ENCODE measurements at places on chromosomes 7 and 10.

- no peak for DNase-seq
Measured at GRCh38 chr10:43891241-43891640, 242.6 kb upstream of the ZNF32 start.

GRCh38 chr7:88217675-88218428 lies 2.0 kb downstream of the SRI start:
- no peak for DNase-seq

- DNase-seq: no peak
Measured at GRCh38 chr10:62597226-62597625, 207.3 kb upstream of the ADO start.

GRCh38 chr7:15836651-15837050 lies 150.2 kb upstream of the MEOX2 start:
- DNase-seq: no peak

GRCh38 chr10:88415533-88416130 lies 167.5 kb downstream of the RNLS start:
- DNase-seq: no peak

- no peak for DNase-seq
Measured at GRCh38 chr7:2000153-2000687, 232.5 kb downstream of the MAD1L1 start.

DNA sequence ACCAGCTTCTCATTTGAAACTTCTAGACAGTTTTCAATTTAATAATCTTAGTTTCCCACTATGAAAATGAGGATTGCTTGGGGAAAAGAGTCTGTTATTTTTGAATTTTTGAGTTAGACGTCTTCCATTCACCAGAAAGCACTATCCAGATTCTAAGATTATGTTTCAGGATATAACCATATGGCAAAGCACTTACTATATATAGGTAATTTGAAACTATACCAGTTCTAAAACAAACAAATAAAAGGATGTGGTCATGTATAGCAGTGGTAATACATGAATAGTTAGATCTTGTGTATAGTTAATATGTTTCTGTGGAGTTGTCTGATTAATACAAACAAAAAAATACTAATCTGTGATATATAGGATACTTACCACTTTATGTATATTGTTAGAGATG lies 320.0 kb downstream of the EXOC4 start:
- no peak for DNase-seq

GRCh38 chr7:108094346-108094745 lies 35.8 kb downstream of the LAMB4 start:
- no peak for DNase-seq

DNA sequence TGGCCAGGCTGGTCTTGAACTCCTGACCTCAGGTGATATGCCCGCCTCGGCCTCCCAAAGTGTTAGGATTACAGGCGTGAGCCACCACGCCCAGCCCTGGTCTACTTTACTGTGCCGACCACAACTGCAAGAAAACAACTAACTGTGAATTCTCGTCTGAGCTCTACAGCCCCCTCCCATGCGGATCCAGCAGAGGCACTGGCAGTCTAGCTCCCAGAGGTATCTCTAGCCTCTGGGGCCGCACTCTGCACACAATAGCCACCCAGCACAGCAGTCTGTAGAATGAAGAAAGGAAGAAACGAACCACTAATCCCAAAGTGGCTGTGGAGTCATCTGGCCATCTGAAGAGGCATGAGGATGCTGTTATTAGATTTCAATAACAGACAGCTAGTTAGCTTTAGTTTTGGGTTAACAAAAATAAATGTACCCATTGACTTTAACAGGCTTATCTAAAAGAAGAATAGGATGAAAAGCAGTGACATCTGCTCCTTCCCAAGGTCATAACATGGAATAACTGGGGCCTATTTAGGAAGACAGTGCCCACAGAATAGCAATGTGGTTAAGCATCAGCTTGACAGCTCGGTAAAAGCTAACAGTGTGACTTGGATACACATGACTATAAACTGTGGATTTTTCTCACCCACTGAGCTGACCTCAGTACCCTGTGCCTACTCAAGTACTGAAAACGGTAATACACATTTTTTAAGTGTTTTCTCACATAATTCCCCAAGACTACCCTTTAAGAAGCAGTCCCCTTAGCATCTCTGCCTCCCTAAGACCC lies 131.9 kb downstream of the TNS3 start:
- no peak for DNase-seq

- no peak for DNase-seq
Measured at GRCh38 chr10:1603181-1603580, 134.1 kb downstream of the ADARB2 start.

- no peak for DNase-seq
Measured at GRCh38 chr7:6092953-6093354, 61.8 kb downstream of the ANKRD61 start.

DNA sequence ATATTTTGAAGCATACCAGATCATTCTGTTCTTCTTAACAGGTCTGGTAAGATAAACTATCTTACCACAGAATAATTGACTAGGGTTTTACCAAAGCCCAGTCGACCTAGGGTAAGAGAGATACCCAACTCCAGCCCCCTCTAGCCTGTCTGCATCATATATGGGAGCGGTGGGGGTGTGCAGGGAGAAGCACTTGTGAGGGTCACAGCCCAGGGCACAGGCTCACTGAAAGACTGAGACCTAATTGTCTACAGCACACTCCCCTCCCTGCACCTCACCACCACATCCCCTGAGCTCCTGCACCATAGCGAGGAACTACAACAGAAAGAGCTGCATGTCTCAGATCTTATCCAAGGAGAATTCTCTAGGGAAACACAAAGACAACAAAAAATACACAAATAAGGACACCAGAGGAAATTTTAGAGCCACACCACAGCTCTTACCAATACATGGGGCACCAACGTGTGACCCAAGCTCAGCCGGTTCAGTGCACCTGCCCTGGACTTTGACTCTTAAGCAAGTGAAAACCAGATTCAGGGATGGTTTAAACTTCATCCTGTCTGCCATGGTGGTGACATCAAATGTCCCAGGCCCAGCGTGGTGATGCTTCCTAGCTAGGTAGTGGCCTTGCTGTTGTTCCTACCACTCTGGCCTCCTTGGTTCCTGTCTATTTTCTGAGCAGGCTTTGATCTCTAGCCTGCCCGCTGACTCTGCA lies 150.8 kb downstream of the HERPUD2 start:
- no peak for DNase-seq

DNA sequence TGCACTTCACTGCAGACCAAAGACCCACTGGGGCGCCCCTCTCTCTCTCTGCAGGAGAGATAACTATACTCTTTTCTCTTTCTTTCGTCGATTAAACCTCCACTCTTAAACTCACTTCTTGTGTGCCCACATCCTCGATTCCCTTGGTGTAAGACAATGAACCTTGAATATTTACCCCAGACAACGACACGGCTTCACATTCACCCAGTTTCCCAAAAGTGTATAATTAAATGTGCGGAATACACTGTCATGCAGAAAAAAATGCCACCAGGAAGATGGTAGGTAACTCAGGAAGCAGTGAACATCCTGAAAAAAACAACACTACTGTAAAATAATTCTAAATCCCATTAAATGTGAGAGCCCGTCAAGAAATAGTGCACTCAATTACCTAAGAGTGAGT lies 882.2 kb downstream of the TYW1 start:
- no peak for DNase-seq

DNA sequence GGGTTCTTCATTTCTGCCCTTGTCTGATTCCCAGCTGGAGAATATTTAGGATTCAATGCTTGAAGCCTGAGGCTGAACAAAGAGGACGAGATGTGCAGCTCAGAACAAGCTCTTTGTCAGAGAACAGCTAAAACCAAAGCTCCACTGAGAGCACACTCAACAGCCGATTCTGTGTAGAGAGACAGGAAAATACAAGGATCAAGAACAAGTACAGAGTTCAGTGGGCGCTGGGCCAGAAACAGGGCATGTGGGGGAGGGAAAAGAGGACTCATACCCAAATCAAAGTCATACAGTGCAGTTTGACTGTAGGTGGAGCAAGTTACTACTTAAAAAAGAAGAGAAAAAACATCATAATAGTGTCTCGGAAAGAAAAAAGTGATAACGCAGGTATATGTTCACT lies at the start of gene AGMO:
Gene AGMO, minus strand, starts transcription at position 181 of the 400 bp plus-strand sequence.
- DNase-seq: no peak

GRCh38 chr10:97707134-97707861 lies 6.2 kb upstream of the MARVELD1 start:
- DNase-seq: no peak

DNA sequence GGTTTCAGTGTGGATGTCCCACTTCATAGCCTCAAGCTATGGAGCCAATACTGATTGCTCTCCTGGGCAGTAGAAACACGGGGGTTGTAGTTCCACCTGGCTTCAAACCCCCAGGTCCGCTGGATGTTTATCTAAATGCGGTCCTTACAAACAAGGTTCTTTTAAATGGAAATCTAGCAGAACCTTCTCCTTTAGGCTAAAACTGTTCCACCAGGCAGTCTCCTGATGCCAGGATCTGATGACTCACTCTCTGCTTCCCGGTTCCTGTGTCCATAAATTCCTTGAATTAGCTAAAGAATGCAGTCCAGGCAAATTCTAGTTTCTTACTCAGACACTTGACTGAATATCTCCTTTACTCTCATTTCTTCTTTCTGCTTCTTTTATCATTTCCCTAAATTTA lies 108.4 kb upstream of the FAM3C start:
- DNase-seq: no peak

- DNase-seq: no peak
Measured at GRCh38 chr10:94218493-94219183, 144.1 kb downstream of the NOC3L start.

GRCh38 chr7:15709978-15710377 lies 23.5 kb upstream of the MEOX2 start:
- DNase-seq: no peak

DNA sequence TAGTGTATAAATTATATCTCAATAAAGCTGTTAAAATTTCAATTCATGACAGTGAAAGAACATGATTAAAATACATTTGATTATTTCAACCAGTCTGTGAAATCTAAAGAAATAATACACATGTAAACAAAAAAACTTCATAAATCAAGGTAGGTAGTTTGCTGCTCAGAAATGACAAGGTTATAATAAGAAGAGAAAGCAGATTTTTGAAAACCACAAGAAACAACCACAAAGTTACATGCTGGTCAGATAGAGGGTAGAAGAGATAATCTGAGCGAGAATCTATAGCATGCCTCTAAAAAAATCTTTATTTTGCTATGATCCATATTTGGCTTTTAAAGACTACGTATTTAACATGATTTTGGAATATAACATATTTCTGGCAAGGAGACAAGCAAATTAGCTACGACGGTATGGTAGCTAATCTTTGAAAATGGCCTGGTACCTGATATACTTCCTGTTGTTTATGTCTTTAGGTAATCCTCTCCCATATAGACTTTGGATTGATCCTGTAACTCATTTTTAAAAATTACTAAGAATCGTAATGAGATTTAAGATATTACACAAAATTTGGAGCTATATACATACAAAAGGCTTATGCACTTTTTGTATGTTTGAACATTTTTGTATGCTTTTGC lies 23.5 kb upstream of the VCL start:
- DNase-seq: no peak

GRCh38 chr7:114567416-114567815 lies 152.8 kb downstream of the FOXP2 start:
- DNase-seq: no peak

DNA sequence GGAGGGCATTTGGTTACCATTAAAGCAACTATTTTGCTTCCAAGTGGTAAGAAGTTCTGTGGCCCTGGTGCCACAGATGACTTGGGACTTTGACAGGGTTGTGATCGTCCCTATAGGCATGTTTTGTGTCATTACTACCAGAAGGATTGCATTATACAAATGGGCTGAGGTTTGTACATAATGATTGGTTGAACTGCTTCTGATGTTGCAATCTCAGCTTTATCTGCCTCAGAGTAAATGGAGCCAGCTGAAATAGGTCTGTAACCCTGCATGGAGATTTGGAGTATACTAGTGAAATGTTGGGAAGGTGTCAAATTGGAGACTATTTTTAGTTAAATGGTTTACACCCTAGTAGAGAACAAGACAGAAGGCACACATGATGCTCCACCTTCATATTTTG lies 46.1 kb upstream of the SEPTIN7 start:
- DNase-seq: no peak

GRCh38 chr7:69825113-69825972 lies 227.1 kb downstream of the AUTS2 start:
- no peak for DNase-seq

GRCh38 chr7:4225881-4226523 lies 456.1 kb upstream of the FOXK1 start:
- no peak for DNase-seq

- DNase-seq: no peak
Measured at GRCh38 chr7:32658034-32658433, 162.7 kb downstream of the AVL9 start.

GRCh38 chr7:37765872-37766525 lies 82.4 kb upstream of the NME8 start:
- DNase-seq: no peak

- DNase-seq: no peak
Measured at GRCh38 chr7:25907214-25907613, 244.8 kb upstream of the NFE2L3 start.

DNA sequence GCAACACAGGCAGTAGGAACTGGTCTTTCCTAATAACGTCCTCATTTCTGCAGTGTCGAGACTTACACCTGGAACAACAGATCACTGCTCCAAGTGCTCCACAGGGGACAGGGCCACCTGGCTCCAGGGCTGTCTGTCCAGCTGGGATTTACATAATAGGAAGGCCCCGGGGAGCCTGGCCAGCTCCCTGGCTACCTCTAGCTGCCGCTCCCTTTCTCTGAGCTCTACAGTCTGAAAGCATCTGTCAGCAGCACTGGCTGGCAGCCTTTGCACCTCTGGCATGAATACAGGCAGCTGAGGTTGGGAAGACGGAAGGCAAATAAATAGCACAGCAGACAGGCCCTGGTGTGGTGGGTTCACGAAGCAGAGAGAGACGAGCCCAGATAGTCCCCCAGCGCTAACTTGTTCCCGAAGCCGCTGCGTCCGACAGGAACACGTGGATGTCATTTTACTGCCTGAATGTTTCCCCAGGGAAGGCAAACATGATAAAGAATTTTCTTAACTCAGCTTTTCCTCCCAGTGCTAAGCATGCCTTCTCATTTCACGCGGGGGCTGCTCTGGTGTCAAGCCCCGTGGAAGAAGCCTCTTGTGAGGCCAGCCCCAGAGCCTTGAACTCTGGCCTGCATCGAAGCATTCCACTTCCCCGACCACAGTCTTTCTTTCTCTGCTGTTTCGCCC lies 105.4 kb downstream of the ITIH5 start:
- DNase-seq: no peak
